Head of caudate nucleus (tissue), 42 donors: ENCODE measurements at places on chromosomes 2 and 18.

DNA sequence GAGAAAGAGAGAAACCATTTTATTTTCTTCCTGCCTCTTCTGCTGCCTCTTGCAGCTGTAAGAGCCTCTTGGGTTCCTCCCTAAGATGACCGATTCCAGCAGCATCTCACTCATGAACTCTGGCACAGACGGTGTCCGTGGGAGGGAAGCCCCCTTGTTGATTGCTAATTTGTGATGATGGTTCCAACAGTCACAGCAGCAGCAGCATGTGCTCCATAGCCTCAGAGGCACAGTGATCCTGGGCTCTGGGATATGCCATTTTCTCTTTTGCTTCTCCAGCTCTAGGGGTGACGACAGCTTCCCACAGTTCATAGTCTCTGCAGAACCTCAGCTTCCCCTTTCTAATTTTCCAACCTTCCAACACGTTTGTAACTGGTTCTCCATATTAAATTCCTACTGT is 324.2 kb upstream of the HS6ST1 start:
- DNase-seq, result peak; percentile 27

GRCh38 chr18:58069099-58069498 is 25.1 kb downstream of the NEDD4L start:
- DNase-seq, result no peak

DNA sequence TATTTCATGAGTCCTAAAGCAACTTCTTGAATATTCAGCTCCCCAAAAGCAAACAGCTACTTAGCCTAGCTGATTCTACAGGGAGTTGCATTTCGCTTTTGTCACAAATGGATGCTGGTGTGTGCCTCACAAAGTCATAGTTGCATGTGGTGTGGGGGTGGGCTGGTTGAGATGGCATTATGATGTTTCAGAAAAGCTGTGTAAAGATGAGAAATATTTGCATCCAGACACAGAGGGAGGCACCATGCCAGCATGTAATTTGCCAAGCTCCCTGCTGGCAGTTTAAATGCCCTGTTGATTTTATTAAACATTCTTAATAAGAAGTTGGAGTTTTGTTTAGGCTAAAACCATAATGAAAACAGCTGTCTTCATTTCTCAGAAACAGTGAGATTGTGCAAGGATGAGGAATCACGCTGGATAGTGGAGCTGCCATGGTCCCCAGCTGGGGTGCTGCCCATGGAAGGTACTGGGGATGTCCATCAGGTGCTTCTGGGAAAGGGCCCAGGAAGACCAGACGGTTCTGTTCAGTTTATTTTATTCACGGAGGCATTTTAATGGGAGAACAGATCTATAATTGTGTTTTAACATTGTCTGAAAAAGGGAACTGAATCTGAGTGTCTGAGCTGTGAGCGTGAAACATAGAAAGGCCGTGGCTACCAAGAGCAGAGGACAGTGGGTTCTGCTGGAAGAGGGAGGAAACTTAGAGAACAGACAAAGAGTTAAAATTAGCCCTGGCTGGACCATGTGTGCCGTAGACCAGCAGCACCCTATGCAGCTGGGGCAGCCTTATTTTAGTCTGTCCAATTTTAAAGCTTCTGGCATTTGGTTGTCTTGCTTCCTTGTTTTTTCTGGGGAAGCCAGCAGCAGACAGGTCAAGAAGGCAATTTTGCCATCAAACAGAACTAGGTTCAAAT is 177.1 kb downstream of the FAM210A start:
- DNase-seq, result no peak

DNA sequence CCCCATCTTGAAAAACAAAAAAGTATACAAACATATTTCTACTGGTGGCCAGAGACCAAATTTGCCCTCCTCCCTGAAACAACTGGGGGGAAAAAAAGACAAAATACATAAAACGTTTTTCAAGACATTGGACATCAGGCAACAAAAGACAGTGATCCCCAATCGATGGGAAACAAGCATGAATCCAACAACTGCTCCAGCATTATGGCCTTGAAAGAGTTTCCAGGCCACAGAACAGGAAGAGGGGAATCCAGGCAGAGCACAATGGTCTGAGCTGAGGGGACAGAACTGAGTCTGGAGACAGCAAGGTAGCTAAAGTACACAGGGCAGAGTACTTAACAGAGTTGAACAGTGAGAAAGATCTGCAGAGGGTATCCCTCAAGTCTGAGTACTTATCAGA is 4.4 kb downstream of the CCDC88A start:
- DNase-seq, result no peak

- no peak for DNase-seq
Measured at GRCh38 chr2:238134393-238134785, 4.1 kb upstream of the KLHL30 start.

DNA sequence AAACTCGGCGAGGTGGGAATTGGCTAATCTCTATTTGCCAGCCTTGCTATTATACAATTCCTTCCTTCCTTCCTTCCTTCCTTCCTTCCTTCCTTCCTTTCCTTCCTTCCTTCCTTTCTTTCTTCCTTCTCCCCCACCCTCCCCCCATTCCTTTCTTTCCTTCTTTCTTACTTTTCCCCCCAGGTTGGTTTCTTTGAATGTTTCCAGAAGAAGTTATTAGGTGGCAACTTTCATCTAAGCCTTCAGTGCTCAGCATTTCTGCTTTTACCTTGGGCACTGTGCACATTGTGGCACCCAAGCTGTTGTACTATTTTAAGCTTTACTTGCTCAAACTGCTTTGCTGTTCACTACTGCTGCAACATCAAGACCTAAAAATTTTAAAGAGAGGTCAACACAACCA is 17.2 kb upstream of the CSRNP3 start:
- no peak for DNase-seq

DNA sequence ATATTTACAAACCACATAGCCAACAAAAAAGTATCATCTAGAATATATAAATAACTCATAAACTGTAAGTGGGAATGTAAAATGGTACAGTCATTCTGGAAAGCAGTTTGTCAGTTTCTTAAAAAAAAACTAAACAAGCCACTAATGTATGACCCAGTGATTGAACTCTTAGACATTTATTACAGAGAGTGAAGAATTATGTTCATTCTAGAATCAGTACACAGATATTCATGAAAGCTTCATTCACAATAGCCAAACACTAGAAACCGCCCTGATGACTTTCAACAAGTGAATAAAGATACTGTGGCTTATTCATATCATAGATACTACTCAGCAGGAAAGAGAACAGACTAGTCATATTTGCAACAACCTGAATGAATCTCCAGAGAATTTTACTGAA is 1541.5 kb downstream of the LRP1B start:
- no peak for DNase-seq

DNA sequence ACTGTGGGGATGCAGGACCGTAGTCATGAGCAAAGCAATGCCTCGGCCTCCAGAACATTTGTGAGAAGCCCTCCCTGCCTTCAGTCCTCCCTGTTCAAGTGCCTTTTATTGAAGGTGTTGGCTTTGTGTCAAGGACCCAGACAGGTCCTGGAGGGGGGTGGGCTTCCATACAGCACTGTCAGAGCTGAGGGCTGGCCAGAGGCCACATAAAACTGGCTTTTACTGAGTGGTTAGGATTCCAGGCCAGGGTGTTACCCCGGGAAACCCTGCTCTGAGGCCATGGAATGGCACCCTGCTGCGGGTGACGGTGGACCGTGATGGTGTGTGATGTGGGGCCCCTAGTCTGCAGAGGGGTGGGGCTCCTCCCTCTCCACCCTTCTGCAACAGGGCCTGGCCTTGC is 41.6 kb downstream of the TOGARAM2 start:
- no peak for DNase-seq

DNA sequence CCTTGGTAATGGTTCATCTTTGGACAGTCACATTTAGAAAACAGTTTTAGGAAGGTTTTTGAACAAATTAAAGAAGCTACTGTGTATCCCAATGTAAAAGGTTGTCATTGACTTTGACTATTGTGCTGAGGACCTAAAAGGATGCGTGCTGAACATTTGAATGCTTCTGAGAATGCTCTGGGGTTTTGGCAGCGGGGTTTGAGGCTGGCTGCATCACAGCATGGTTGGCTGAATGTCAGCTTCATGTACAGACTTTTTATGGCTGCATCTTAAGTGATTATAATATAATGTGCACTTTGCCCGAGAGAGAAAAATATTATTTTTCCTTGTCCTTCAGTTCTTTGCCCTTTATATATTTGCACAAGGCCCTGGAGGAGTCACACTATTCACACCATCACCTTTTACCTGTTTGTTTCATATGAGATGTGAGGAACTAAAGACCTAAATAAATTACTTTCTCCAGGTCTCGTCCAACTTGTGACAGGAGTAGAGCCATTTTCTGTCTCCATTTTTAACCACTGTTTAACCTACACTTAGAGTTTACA is 125.9 kb downstream of the CCDC85A start:
- no peak for DNase-seq

DNA sequence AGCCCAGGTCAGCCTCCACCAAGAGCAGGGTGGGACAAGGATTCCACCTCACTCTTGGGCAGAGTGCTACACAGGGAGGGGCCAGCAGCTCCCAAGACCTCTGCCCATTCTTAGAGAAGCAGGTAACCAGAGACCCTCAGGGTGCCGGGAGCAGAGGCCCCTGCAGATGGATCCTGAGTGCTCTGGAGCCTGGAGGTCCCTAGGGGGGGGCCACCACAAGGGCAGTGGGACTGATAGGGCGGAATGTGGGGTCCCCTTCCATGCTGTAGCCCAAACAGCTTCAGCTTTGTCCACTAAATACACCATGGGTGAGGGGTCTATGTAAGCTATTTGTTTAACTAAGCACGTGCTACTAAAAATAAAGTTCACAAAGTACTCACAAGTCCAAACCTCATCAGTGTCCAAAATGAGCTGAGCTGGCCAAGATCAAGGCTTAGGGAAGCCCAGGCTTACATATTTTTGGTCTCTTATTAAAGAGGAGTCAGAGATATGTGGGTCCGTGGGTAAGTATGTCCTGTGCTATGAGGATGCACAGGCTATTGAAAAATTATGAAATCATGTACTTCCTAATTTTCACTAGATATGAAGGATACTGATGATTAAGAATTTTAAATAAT is 21.5 kb upstream of the GPC1 start:
- DNase-seq, result no peak

- DNase-seq, result no peak
Measured at GRCh38 chr2:137123226-137123625, 357.9 kb downstream of the THSD7B start.

GRCh38 chr2:70569559-70569958 is 15.9 kb upstream of the TGFA start:
- no peak for DNase-seq

DNA sequence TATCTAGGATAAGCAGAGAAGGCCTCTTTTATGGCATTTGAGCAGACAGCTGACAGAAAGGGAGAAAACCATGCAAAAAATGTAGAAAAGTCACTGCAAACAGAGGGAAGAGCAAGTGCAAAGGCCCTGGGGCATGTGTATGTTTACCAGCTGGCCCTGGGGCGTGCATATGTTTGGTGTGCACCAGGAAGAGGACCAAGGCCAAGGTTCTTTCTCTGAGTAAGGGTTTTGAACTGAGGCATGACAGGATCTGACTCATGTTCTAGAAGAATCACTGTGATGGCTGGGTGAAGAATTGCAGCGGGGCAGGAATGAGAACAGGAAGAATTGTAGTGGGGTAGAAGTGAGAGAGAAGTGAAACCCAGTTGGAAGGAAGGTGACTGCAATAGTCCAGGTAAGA is 69.6 kb downstream of the STEAP3 start:
- no peak for DNase-seq

- peak; percentile 6 for DNase-seq
Measured at GRCh38 chr2:1484131-1484884, 71.0 kb downstream of the TPO start.

- no peak for DNase-seq
Measured at GRCh38 chr18:74155276-74155675, 7.0 kb downstream of the TIMM21 start.

GRCh38 chr18:24160086-24160485 is 21.2 kb downstream of the CABYR start:
- DNase-seq, result no peak

GRCh38 chr2:215621381-215621780 is 185.5 kb upstream of the FN1 start:
- DNase-seq, result no peak

GRCh38 chr2:220076734-220077133 is 449.3 kb downstream of the SLC4A3 start:
- DNase-seq, result no peak

GRCh38 chr18:35051641-35052377 is 10.6 kb downstream of the MAPRE2 start:
- no peak for DNase-seq

DNA sequence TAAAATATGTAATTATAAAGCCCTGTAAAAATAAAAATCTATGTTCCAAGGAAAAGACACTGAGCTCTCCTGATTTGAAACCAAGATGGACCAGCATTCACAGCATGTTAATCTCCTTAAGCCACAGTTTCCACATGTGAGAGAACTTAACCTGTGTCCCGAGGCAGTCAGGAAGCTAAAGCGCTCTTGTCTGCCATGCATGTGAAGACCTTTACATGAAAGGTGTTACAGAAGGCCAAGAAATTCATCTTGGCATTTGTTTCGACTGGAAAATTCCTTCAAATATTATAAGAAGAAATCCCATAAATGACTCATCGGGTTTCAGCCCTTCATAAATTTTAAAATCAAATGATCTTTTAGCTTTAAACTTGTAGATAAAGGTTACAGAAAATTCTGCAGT is 328.6 kb downstream of the CDH2 start:
- no peak for DNase-seq

GRCh38 chr2:212013626-212014025 is 525.0 kb downstream of the ERBB4 start:
- DNase-seq, result no peak

DNA sequence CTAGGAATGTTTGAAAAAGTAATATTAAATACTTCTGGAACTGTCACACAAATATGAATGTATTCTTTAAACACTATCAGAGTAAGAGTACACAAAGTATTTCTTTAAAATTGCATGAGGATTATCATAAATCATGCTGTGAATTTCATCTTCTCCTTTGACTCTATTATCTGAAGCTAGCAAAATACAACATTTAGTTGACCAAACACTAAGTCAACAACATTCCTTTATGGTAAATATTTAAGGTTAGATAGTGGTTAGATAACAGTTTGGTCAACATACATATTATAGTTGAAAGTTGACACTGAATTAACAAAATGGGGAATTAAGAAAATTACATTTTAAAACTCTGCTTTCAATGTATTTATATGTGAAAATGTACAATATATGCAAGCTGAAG is 72.1 kb upstream of the GRB14 start:
- DNase-seq, result no peak

- DNase-seq, result no peak
Measured at GRCh38 chr2:178911039-178911438, 103.8 kb upstream of the TTN start.

- DNase-seq, result no peak
Measured at GRCh38 chr2:71672826-71673795, 219.8 kb downstream of the DYSF start.

GRCh38 chr2:174259981-174260380 is 11.6 kb upstream of the OLA1 start:
- DNase-seq, result no peak

- DNase-seq, result no peak
Measured at GRCh38 chr18:47203626-47204464, 27.7 kb upstream of the IER3IP1 start.

GRCh38 chr2:209845666-209846065 is 74.0 kb downstream of the UNC80 start:
- DNase-seq, result no peak
